CD14-positive monocyte (primary cell): ENCODE measurements at places on chromosomes 7 and 10.

- peak; percentile 21 for DNase-seq
Observed at GRCh38 chr7:17680943-17681351, 259.3 kb downstream of the SNX13 start.

DNA sequence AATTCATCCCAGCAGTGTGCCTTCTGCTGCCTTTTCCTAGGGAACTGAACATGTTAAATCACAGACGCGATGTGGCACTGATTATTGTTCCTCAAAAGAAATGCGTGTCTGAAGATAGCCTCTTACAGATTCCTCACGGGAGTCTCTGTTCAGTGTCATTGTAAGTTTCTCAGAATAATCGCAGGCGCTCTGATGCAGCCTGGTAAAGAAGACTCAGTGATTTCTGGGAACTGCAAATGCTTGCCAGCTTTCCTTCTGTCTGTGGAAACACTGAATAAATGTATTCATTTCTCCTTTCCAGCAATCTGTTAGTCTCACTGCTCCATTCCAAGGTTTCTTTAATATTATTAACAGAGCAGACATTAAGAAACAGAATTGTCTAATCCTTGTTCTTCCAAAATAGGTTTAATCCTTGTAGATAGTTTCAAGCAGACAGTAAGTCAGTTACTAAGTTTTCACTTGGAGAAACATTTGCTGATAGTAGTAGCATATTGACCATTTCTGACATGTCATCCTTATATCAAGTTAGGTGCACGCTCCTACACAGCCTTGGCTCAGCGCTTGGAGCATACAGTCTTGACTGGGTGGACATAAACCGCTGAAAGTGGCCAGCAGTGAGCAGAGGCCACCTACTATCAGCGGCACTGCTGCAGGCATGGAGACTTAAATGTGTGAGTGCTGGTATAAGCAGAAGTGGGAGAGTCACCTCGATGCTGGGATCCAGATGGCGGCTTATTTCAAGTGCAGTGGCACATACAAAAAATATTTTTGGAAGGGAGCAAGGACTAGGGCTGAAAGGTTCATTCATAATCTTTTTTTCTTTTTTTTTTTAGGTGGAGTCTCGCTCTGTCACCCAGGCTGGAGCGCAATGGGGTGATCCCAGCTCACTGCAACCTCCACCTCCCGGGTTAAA is 27.7 kb downstream of the MMRN2 start:
- no peak for DNase-seq

DNA sequence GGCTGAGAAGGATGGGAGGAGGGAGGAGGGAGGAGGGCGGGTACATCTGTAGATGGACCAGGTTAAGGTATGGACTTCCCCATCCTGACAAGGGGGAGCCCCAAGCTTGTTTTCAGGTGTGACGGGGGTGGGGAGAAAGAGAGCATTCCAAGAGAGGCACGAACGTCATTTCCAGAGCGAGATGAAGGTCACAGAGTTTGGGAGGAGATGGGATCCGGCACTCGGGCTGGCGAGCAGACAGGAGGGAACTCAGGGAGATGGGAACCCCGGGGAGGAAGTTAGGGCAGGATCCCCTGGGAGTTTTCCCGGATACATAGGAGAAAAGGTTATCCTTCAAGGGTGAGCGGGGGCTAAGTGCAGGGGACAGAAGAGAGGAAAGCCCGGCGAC is 118.8 kb downstream of the CUX1 start:
- DNase-seq, result no peak

DNA sequence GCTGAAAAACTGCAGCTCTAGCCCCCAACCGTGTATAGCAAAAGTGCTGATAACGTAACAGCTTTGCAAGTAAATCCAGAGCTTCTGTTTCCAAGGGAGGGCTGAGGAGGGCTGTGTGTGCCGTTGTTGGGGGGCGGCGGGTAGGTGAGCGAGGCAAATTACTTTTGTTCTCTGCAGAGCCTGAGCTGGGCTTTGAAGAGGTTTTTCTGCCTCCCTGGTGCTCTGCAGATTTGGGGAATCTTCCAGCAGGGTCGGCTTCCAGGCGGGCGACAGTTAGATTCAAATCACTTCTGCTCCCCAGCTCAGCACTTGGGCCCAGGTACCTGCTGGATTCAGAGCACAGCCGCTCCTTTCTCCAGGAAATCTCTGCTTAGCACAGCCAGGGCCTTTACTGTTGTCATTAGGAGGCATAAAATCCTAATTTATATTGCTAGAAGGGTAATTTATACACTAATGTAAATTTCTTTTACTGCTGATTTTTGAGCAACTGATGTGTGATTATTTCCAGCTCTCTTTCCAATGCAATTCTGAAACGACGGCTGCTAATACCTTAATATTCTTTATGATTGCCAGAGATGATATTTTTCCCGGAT is 442.4 kb downstream of the TYW1 start:
- DNase-seq, result no peak

DNA sequence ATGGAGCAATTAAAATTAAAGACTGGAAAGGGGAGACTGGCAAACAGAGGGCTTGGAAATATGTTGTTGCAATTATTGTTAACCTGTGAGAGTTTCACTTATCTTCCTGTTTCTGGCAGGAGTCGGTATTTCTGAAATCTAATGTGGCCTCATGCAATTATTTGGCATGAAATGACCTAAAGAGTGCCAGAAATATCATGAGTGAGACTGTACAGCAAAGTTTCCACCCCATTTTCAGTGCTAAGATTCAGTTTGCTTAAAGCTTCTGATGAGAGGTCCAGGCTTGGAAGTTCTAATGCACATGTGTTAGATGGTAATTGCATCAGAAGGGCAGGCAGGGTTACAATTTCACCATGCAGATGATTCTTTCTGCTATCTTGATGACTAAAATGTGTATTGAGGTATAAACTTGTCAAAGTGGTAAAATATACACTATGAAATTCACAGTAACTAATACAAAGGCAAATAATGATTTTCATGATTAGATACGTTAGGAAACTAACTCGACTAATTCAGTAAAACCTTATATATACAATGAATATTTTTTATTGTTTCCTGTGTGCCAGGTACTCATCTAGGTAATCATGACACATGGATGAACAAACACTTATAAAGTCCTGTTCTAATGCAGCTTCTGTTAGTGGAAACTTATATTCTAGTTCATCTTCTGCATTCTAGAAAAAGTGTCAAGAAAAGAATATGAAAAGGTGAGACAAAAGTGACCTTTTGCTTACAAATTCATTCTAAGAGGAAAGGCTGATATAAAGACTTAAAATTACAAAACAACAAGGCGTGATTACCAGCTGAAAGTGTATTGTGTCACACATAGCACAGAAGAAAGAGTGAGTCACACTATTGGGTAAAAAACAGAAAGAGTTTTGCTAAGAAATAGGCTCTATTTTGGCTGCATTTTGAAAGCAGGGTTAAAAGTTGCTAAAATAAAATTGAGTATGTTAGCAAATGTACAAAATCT is 533.4 kb upstream of the SEMA3D start:
- DNase-seq, result peak; percentile 60

DNA sequence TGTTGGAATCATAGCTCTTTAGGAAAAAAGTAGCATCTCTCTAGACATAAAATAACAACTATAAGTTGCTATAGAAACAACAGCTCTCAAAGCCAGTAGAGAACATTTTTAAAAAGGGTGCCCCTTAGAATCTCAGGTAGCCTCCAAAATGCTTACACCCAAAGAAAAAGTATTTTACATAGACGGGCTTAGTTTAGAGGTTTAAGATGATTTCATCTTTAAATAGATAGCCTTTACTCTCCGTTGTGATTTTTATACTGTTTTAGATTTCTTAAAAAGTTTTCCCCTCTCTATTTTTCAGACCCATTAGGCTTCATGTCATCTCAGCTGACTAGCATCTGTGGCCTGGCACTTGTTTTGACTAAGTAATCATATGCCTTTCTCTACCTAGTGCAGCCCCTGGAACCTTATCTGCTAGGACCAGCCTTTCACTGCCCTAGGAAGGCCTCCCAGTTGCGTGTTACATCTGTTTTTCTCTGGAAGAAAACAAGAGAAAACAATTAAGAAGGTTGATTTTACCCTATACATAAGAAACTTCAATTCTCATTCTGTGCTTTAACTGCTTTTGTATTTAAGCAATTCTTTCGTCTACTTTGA is 6.9 kb upstream of the BPGM start:
- DNase-seq, result no peak

GRCh38 chr10:77667426-77668324 is 30.1 kb upstream of the KCNMA1 start:
- DNase-seq, result no peak

DNA sequence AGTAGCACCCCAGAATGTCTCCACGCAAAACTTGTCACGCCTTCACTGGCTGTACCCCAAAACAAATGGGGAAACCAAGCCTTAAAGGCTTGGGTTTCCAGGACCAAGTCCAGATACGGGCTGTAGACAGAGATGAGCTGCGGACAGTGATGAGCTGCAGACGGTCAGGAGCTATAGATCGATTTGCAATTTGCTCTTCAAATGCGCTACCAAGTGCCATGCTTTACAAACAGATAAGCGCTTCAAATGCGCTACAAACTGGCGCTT is 658 bp upstream of the SGCE start:
- no peak for DNase-seq

- peak; percentile 78 for DNase-seq
Observed at GRCh38 chr7:101891936-101892640, 74.7 kb downstream of the CUX1 start.

DNA sequence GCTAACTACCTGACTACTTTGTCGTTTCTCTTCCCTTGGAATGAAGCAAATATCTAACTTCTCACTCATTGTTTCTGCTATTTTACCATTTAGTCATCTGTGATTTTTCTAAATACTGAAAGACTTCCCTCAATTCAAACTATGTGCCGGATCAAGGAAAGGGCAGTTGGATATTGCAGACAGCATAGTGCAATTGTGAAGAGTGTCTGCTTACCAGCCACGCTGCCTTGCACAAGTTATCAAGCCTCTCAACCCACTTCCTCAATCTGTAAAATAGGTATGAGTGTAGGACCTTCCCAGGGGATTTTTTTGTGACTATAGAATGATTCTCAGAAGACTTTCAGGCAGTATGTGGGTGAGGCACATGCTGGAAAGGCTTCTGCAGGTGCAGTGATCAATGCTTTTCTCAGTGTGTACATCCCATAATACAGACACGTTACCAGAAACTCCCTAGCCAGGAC is 54.3 kb downstream of the EGFR start:
- no peak for DNase-seq

GRCh38 chr10:104617831-104618230 is 23.3 kb upstream of the SORCS3 start:
- DNase-seq, result no peak

DNA sequence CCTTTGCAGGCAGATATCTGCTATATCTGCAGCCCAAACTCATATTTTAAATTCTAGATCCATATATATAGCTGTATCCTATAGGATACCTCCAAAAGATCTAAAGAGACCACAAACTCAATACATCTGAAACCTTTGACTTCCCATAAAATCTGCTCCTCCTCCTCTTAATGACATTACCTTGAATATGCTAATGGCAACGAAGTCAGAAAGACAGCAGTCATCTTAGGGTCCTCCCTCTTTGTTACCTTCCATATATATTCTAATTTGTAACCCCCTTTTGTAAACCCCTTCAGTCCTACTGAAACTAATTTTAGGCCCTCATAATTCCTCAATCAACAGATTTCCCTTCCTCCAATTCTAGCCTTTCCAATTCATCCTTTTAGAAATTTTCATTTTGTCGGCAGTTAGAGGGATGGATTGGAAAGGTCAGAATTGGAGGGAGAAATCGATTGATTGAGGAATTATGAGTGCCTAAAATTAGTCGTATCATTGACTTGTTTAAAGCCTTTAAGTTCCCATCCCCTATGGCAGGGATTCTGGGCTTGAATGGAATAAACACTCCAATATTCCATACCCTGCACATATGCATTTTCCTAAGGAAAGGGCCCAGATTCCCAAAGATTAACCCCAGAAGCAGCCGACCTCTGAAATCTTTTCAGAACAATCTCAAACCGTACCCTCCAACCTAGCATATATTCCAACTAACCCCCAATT is 2.4 kb downstream of the SYPL1 start:
- no peak for DNase-seq

- DNase-seq, result peak; percentile 99
Observed at GRCh38 chr7:5423976-5424748, 528 bp upstream of the TNRC18 start.

DNA sequence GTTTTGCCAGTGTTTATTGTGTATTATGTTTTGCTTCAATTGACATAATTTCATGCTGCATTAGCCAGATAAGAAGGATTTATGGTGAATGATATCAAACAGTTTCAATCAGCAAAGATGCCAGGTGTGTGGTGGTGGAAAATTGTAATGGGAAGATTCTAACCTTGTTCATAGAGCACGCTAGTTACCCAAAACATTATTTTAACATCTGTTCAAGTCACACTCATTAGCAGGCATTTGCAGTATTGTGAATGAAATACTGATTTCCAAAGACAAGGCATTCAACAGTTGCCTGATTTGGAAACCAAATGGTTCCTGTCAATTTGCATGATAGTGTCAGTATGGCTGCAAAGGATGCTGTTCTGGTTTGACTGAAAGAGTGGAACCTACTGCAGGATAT is 129.7 kb downstream of the EPC1 start:
- no peak for DNase-seq

GRCh38 chr10:114499630-114500190 is 95.4 kb upstream of the AFAP1L2 start:
- DNase-seq, result peak; percentile 7

GRCh38 chr10:95312257-95312656 is 21.5 kb upstream of the PDLIM1 start:
- DNase-seq, result no peak

DNA sequence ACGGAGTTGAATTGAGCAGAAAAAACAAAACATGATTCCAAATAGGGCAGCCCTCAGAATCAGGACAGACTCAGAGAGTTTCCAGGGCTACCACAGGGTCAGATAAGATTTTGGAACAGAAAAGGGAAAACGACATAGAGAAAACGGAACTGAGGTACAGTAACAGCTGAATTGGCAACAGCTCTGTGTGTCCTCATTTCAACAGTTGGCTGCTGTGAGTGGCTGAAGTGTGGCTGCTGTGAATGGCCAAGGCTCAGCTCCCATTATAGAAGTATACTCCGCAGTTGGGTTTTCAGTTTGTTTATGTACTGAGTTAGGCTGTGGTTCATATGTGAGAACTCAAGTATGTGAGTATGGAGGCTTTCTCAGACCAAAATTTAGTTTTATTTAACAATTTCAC is 32.0 kb downstream of the ANTXRL start:
- no peak for DNase-seq

GRCh38 chr10:58201704-58202103 is 66.0 kb downstream of the IPMK start:
- DNase-seq, result no peak
